CD14-positive monocyte (primary cell): ENCODE measurements at places on chromosomes 2 and 18. TPM values are rescaled to one million over a fixed set of nuclear protein-coding genes. Genes with fewer than 3 reads are reported as not detected.

Gene DSG3
- polyA plus RNA-seq: not detected

Gene SGPP2
- not detected for polyA plus RNA-seq

Gene PRSS56
- polyA plus RNA-seq: not detected

DNA sequence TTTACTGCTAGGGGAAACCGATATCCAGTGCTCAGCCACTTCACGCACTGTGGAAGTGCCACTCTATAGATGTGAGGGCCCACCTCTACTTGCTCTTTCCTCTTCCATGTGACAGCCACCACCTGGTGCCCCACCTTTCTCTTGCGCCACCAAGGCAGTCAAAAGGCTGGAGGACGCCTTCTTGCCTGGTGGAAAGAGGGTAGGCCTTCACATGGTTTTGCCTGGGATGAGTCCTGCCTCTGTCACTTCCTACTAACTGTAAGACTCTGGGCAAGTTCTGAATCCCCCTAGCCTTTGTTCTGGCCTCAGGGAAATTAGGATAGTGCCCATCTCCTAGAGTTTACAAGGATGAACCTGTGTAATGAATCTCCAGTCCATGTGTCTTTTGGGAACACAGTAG, 66.1 kb upstream of the ODC1 start:
- DNase-seq: no peak

DNA sequence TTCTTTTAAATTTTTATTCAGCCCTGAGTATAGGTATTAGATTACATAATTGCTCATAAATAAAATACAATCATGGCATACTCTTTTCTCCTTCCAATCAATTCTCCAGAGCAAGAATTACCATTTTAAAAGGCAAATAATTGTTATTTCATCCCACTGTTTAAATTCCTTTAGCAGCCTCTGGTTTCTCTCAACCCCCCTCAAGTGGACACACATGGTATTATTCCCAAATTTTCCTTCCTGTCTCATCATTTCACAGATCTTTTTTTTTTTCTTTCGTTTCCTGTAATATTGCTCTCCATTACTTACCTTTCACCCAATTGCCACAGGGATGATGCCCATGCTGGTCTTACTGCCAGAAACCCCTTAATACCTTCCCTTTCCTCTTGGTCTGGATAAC, 385.2 kb downstream of the RIT2 start:
- DNase-seq: no peak

DNA sequence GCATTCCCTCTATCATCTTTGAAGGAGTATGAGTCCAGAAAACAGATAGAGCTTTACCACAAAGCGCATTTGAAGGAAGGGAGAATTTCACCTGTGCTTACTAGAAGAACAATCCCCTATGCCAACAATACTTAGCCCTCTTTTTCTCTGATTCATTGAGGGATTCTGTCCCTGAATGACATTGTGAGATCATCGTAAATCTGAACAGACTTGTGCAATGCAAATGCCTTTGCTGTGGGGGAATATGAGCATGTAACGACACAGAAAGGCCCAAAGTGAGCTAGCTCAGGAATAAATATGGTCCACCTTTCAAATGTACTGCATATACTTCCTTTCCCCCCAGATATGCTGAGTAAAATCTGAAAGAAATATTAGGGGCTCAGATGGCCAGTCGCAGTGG, 67.6 kb downstream of the SCN1A start:
- no peak for DNase-seq

GRCh38 chr2:39264733-39265132, 21.0 kb upstream of the CDKL4 start:
- DNase-seq: no peak

- no peak for DNase-seq
Observed at GRCh38 chr2:36564377-36564930, 33.5 kb downstream of the FEZ2 start.
